Astrocyte of the cerebellum (primary cell): ENCODE measurements at places on chromosomes 7 and 10.

DNA sequence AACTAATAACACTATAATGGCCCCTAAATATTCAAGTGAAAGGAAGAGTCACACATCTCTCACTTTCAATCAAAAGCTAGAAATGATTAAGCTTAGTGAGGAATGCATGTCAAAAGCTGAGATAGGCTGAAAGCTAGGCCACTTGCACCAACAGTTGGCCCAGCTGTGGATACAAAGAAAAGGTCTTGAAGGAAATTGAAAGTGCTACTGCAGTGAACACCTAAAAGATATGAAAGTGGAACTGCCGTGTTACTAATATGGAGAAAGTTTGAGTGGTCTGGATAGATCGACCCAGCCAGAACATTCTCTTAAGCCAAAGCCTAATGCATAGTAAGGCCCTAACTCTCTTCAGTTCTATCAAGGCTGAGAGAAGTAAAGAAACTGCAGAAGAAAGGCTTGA lies 12.1 kb upstream of the SNX13 start:
- DNase-seq = no peak

- peak; percentile 85 for DNase-seq
These were observed 79.9 kb upstream of the RHEB start for GRCh38 chr7:151599401-151600227.

DNA sequence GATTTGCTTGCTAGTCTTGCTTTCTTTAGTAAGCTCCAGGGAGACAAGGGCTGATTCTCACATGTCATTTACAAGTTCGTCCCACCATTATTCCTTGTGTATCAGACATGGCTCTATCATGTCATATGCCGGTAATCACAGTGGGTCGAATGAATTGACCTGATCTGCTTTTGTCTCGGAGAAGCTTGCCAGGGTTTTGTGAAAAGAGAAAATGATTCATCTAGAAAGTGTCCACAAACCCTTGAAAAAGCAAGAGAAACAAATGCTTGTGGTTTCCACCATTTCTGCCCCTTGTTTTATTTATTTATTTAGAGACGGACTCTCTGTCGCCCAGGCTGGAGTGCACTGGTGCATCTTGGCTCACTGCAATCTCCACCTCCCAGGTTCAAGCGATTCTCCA lies 278.5 kb downstream of the TCF7L2 start:
- DNase-seq = peak; percentile 73

- no peak for DNase-seq
These were observed 197.7 kb upstream of the FRMD4A start for GRCh38 chr10:14528450-14528849.

DNA sequence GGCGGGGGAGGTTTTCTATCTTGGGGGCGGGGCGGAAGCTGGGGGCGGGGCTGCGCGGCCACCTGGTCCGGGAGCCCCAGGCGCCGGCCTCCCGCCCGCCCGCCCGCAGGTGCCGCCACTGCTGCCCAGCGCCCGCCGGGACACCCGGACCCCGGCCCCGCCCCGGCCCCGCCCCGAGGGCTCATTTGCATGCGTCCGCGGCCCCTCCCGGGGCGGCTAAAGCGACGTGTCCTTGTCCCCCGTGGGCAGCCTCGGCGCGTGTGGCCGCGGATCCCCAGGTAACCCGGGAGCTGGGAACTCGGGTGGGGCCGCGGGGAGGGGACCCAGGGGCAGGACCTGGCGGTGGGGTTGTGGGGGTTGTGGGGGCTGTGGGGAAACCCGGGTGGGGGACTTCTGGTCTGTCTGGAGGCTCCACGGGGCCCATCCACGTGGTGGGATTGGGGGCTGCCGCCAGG lies at the start of gene BHLHA15:
BHLHA15 (plus strand) TSS at position 219 of the 455 bp plus-strand sequence. CDS start 871 bp downstream, outside the sequence.
- DNase-seq = no peak

- DNase-seq = peak; percentile 71
These were observed 73.4 kb downstream of the SHH start for GRCh38 chr7:155738652-155739537.

GRCh38 chr10:118926903-118927302 lies 102.6 kb upstream of the NANOS1 start:
- DNase-seq = no peak

- DNase-seq = no peak
These were observed 23.5 kb downstream of the PWWP2B start for GRCh38 chr10:132420469-132420980.

DNA sequence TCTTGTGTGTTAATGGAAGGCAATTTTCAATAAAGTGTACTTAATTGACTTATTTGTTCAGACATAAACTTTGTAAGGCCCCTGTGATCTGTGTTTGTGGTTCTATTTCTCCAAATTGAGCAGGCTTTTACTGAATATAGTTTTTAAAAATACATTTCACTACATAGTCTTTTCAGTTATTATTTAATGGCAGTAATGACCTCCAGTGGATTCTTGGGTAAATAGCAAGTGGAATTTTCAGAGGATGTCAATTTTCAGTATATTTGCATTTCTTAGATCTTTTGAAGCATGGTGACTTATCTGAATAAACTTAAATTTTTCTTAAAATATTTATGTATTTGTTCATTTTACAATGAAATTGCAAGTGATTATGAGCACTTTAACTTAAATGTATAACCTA lies 203.1 kb upstream of the PCLO start:
- no peak for DNase-seq

GRCh38 chr7:14389181-14389591 lies 399.7 kb upstream of the ETV1 start:
- no peak for DNase-seq

GRCh38 chr10:62153191-62153590 lies 115.5 kb downstream of the RTKN2 start:
- DNase-seq = no peak

GRCh38 chr10:104080762-104081161 lies 4.9 kb downstream of the COL17A1 start:
- DNase-seq = no peak

DNA sequence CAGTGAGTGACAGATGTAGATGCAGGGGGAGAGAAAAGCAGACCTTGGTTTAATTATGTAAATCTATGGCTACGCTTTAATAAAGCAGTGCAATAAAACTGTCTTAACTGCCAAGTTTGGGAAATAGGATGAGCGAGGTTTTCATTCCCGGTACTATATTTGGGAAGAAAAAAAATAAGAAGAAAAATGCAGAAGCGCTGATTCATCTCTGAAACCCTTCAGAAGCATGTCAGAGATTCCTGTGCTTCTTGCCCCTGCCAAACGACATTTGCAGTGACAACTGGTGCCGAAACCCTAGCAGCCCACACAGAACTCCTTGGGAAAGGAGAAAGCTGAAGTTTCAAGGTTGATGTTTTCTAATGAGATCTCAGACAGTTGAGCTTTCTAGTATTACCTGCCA lies 380.7 kb downstream of the REEP3 start:
- DNase-seq = no peak

DNA sequence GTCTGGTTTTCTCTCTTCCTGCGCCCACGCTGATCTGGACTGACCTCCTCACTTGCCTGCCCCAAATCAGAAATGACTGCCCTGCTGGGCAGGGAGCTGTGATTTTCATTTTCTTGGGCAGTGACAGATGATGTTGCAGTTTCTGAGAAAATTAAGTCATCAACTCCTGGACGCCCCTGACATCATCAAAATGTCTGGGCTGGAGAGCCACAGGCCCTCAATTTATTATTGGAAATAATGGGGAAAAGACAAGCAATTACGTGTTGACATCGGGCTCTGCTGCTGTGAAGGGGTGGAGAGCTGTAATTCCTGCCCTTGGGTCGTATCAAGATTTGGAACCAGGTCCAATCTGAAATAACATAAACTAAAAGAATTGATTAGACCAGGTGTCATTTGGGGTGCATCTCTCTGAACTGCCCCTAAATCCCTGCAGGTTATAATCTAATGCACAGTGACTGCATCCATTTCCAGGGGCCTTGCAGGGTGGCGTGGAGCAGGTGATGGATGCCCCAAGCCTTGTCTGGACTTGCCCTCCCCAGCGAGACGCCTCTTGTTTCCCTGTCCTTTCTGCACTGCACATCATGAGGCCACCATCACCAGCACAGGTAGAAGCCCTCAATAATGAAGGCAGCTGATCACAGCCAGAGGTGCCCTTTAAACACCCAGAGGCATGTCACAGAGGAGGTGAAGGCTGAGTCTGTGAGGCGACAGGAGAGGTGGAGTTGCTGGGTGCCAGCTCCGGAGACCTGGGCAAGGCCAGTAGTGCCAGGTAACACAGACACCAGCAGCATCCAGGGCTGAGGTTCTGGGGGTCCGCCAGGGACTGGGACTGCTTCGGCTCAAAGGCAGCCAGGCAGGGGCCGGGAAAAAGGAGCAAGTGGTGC lies 98.7 kb downstream of the HTR5A start:
- no peak for DNase-seq

GRCh38 chr7:74183653-74184450 lies 9.7 kb downstream of the EIF4H start:
- no peak for DNase-seq

GRCh38 chr10:95391164-95391563 lies 100.4 kb upstream of the PDLIM1 start:
- DNase-seq = no peak
